PC-9 (cell line): ENCODE measurements at places on chromosomes 6 and 20. TPM values are rescaled to one million over a fixed set of nuclear protein-coding genes. Genes with fewer than 3 reads are reported as not detected.

The GSTA1 gene
- total RNA-seq = not detected in 2 replicates

The CDH4 gene
- not detected in 2 replicates for total RNA-seq

The NPBWR2 gene
- not detected in 2 replicates for total RNA-seq

GRCh38 chr6:40759264-40759663, 172.1 kb upstream of the LRFN2 start:
- DNase-seq = no peak

GRCh38 chr6:87494761-87495422, 22.1 kb downstream of the SLC35A1 start:
- DNase-seq = no peak

GRCh38 chr6:135707426-135707825, 144.1 kb upstream of the PDE7B start:
- DNase-seq = no peak

DNA sequence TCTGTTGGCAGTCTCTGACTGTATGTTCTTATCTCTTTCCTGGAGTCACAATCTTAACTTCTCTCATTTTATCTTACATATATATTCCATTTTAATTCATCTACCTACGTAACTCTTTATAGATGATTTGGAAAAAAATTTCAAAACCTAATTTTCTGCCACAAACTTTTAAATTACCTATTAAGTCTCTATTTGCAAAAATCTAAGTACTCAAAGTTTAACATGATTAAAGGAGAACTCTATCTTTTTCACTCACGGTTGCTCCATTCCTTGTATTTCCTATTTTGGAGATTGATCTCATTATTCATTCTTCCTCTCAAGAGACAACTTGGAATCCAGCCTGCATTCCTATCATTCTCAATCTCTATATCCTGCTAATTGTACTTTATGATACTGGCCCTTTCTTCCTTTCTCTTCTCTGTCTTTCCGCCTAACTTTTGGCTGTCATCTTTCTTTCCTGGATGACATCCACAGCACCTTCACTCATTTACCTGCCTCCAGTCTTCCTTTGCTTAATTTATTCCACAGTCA, 1071.1 kb upstream of the CITED2 start:
- no peak for DNase-seq
